ENCODE measurements at places on chromosomes 1 and 21.

GRCh38 chr1:203321273-203322052, 16.1 kb downstream of the BTG2 start:
- no peak for DNase-seq

DNA sequence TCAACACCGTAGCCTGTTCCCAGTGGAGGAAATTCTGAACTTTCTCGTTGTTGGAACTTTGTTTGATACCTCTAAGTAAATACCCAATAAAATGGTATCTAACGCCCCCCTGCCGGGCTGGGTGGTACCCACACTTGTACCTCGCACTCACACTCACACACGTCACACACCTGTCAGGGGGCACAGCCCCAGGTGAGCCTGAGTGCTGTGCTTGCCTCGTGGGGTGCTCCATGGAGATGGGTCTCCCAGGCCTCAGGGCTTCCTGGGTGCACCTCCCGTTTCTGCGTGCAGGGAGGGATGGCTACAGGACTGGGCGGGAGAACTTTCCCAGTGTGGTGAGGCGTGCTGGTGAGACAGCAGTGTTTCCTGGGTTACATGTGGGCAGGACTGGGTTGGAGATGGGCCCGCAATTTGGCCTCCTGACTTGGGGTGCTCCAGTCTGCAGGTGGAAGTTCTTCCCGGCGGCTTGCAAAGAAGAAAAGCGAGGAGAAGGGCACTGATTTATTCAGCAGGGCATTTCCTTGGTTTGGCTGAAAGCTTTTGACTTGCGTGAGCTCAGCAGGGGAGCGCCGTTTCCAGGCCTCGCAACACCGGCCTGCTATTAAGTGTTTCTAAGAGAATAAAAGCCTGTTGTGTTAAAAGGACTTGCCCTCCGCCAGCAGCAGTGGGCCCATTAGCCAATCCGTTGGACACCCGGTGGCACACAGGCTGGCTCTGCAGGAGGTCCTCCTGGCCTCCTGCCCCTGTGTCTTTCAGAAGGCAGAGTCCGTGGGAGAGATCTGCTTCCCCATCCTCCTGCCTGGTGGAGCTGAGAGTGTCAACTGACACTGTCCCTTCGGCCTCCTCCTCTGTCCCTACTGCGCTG, 79.7 kb downstream of the KIF26B start:
- no peak for DNase-seq

GRCh38 chr1:221555689-221556433, 186.0 kb downstream of the DUSP10 start:
- no peak for DNase-seq

DNA sequence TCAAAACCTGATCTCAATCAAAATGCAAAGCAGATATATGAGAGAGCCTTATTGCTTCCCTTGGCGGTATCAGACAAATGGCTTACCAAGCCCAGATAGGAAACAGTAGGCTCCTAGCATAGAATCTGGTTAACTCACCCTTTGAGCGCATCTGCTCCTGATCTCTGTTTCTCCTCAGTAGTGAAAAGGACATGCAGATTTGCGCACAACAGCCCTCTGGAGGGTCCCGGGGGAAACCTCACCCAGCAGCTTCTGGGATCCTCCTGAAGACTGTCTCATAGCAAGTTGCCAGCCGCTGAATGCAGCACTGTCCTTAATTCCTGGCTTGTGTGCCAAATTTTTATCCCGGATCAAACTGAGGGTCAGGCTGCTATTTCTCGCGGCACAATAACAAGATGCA, 192.2 kb downstream of the FASLG start:
- DNase-seq = peak; percentile 22

DNA sequence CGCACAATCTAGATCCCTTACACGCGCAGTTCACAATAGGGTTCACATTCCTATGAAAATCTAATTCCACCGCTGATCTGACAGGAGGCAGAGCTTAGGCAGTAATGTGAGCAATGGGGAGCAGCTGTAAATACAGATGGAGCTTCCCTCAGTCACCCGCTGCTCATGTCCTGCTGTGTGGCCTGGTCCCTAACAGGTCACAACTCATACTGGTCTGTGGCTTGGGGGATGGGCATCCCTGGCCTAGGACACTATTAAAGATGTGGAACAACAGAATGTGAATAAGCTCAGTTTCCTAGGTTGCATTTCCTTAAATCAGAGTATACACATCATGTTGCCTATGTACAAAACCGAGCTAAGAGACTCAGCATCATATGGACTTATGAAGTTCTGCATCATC, 16.2 kb downstream of the IFI44 start:
- no peak for DNase-seq

DNA sequence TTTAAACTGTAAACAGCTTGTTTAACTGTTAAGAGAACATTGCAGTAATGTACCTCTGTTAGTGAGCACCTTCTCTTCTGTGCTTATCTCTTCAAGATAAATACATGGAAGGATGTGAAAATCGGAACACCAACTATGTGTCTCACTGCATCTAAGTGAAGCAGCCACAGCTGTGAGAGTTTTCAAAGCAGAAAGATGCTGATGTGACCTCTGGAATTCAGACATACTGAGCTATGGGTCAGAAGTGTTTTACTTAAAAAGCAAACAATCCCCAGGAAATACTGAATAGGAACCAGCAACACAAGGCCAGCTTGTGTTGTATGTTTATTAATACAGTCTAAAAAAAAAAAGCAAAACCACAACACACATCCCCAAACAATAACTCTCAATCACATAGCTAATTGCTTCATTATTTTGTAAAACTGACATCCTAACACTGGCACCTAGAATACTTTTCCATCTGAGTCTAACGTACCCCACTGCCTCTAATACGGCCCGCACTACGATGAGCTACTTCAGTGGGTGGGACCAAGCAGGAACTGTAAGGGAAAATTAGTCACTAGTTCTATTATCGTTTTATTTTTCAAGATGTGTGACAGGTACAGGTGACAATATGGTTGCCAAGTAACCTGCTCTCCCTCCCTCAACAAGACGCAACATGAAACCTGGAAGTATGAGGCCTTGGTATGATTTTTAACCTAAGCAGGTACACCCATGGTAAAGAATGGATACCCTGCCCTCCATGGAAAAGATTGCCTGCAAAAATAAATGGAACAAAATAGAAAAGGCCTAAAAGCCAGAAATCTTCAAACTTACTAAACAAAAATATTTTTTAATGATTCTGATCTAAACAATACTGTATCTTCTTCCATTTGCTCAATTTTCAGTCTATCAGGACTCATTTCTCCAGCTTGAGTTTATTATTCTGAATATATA, 13.9 kb downstream of the ERRFI1 start:
- DNase-seq = no peak

DNA sequence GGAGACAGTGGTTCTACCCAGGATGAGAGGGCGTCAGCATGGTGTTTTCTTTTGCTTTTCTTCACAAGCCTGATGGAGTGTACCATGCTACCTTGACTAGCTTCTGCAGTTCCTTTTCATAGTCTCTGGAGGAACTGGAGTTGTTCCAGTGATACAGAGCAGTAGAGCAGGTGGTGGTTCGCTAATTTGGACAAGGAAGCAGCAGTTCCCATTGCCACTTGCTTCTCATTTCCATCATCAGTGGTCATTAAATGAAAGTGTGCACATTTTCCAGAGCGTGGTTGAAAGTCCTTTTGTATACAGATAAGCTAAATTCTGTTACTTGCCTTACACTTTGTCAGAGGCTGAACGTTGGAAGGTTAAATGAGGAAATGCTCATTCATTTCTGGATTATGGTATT, 182.3 kb downstream of the C1orf21 start:
- DNase-seq = peak; percentile 59
